CD4-positive, CD25-positive, alpha-beta regulatory T cell (primary cell): ENCODE measurements at places on chromosomes 7 and 10.
A peak's percentile ranks its signal among the peaks of the same experiment; 100 is the strongest.

GRCh38 chr10:78972160-78972946 lies 96.4 kb upstream of the ZMIZ1 start:
- no peak overlapping the region for H3K27ac ChIP-seq
- peaks cover 13% of the 10 kb centered on the region for H3K4me1 ChIP-seq
- no peaks in the 10 kb centered on the region for H3K36me3 ChIP-seq
- no peaks in the 10 kb centered on the region for H3K27me3 ChIP-seq

DNA sequence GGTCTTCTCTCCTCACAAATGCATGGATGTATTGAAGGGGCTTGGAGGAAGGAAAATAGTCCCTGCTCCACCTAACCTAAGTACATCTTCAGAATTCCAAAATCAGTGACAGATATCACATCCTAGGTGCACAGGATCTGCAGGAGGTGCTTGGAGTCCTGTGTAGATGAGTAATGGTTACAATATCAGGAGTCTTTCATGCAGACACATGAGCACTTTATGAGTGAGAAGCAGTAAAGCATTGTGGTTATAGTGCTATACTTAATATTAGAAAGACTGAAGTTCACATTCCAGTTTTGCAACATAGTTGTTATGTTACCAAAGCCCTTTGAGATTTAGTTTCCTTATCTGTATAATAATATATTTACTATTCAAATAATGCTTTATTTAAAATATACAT lies 516.7 kb downstream of the NEBL start:
- DNase-seq, result no peak
- H3K36me3 ChIP-seq, result no peaks in the 10 kb centered on the region
- no peak overlapping the region for H3K4me3 ChIP-seq
- no peaks in the 10 kb centered on the region for H3K4me1 ChIP-seq
- no peak overlapping the region for H3K27ac ChIP-seq
- no peaks in the 10 kb centered on the region for H3K27me3 ChIP-seq

DNA sequence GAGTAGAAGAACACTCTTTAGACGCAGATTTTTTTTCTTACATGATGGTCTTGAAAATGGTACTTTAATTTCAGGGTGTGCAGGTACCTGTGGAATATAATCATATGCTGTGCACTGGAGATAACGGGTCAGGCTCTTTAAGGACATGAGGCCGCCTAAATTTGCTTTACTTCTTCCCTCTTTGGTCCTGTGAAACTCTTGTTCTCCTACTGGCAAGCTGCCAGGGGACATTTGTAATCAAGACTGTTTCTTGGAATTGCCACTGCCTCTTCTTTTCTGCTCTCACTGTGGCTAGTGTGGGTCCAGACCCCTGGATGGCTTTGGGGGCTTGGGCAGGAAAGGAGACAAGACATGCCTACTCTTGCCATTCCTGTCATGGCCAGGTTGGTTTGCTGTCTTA lies 146.0 kb downstream of the SND1 start:
- DNase-seq, result no peak
- H3K36me3 ChIP-seq, result peaks cover 4% of the 10 kb centered on the region
- H3K27ac ChIP-seq, result no peak overlapping the region
- H3K4me1 ChIP-seq, result peaks cover 3% of the 10 kb centered on the region
- H3K27me3 ChIP-seq, result no peaks in the 10 kb centered on the region
- H3K4me3 ChIP-seq, result no peak overlapping the region

GRCh38 chr7:142711196-142711595 lies 38.1 kb upstream of the PRSS1 start:
- H3K27me3 ChIP-seq, result no peaks in the 10 kb centered on the region
- H3K4me3 ChIP-seq, result peak overlapping the region; percentile 13
- no peaks in the 10 kb centered on the region for H3K36me3 ChIP-seq
- H3K4me1 ChIP-seq, result peaks cover 43% of the 10 kb centered on the region

GRCh38 chr10:60290558-60290957 lies 99.1 kb downstream of the ANK3 start:
- no peaks in the 10 kb centered on the region for H3K4me1 ChIP-seq
- H3K4me3 ChIP-seq, result no peak overlapping the region
- H3K27ac ChIP-seq, result no peak overlapping the region
- DNase-seq, result no peak
- no peaks in the 10 kb centered on the region for H3K36me3 ChIP-seq
- H3K27me3 ChIP-seq, result no peaks in the 10 kb centered on the region
